Breast epithelium (tissue), 4 donors: ENCODE measurements at places on chromosomes 13 and 19. TPM values are rescaled to one million over a fixed set of nuclear protein-coding genes. Genes with fewer than 3 reads are reported as not detected.
A peak's percentile ranks its signal among the peaks of the same experiment; 100 is the strongest.

The PLD3 gene
- total RNA-seq: 473 TPM

The HSH2D gene
- 5.7 TPM for total RNA-seq

The ZSCAN1 gene
- total RNA-seq: not detected

The CUL4A gene
- total RNA-seq: 108 TPM

GRCh38 chr13:44629465-44630183 is 53.5 kb upstream of the TSC22D1 start:
- no peak for DNase-seq
- H3K4me1 ChIP-seq: no peaks in the 10 kb centered on the region
- H3K27ac ChIP-seq: no peak overlapping the region

GRCh38 chr19:7901337-7901736 is 2.3 kb upstream of the MAP2K7 start:
- H3K27ac ChIP-seq: peak overlapping the region; percentile 62
- H3K27me3 ChIP-seq: no peaks in the 10 kb centered on the region
- peaks cover 18% of the 10 kb centered on the region for H3K4me1 ChIP-seq
- H3K36me3 ChIP-seq: no peaks in the 10 kb centered on the region
- H3K4me3 ChIP-seq: no peak overlapping the region
- no peak for DNase-seq

DNA sequence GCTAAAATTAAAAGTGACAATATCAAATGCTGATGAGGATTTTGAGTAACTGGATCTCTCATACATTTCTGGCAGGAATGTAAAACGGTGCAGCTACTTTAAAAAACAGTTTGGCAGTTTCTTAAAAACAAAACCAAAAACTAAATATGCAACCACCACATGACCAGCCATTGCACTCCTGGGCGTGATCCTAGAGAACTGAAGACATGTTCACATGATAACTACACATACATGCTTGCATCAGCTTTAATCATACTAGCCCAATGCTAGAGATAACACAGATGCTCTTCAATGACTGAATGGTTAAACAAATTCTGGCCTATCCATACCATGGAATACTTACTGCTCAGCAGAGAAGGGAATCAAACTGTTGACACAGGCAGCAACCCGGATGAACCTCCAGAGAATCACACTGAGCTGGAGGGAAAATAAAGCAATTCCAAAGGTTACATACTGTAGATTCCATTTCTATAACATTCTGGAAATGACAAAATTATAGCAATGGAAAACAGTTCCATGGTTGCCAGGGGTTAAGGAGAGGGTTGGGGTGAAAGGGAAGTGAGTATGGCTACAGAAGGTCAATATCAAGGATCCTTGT is 25.5 kb upstream of the NAXD start:
- no peaks in the 10 kb centered on the region for H3K27me3 ChIP-seq
- H3K36me3 ChIP-seq: no peaks in the 10 kb centered on the region
- H3K4me3 ChIP-seq: no peak overlapping the region
- no peaks in the 10 kb centered on the region for H3K4me1 ChIP-seq
- peak overlapping the region; percentile 22 for H3K27ac ChIP-seq
- no peak for DNase-seq

GRCh38 chr13:95295026-95295425 is 6.2 kb downstream of the ABCC4 start:
- H3K36me3 ChIP-seq: no peaks in the 10 kb centered on the region
- H3K27ac ChIP-seq: no peak overlapping the region
- H3K4me1 ChIP-seq: no peaks in the 10 kb centered on the region
- no peak for DNase-seq

- H3K27me3 ChIP-seq: peaks cover 14% of the 10 kb centered on the region
- no peaks in the 10 kb centered on the region for H3K4me1 ChIP-seq
- H3K4me3 ChIP-seq: no peak overlapping the region
- H3K27ac ChIP-seq: no peak overlapping the region
- no peaks in the 10 kb centered on the region for H3K36me3 ChIP-seq
Measured at GRCh38 chr19:30268601-30269000, 103.6 kb upstream of the ZNF536 start.

DNA sequence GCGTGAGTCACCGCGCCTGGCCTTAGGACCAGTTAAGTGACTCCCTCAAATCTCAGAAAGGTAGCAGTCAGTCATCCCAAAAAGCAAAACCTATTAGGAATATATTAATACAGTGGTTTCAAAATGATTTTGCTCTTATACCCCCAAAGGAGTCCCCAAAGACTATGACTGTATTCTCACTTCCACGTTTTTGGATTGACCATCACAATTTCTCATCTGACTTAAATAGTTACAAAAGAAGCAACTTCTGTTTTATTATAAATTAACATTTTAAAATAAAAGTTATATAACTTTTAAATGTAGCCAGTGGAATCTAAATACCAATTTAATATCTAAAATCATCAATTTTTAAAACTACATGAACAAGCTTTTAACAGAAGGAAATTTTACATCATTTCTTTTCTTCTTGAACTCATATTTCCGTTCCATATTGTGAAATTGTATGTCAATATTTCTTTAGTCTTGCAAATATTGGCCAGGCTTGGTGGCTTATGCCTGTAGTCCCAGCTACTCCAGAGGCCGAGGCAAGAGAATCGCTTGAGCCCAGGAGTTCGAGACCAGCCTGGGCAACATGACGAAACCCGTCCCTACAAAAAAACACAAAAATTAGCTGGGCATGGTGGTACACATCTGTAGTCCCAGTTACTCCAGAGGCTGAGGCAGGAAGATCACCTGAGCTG is 1.5 kb upstream of the SPART start:
- no peaks in the 10 kb centered on the region for H3K4me1 ChIP-seq
- peak overlapping the region; percentile 99 for H3K27ac ChIP-seq
- no peak overlapping the region for H3K4me3 ChIP-seq

DNA sequence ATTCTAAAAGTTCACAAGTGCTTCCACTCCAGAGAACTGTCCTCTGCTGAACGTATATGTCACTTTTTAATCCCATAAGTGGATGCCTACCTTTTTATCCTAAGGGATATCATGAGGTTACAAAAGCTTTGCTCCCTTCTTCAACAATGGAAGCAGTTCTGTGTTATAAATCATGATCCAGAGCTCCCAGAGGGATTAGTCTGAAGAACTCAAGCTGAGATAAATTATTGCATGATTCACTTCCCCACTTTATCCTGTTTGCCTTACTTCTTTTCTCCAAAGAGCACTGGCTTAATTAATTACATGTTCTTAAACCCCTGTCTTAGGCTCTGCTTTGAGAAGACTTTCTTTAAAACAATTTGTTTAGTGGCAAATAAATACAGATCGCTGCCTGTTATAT is 246.7 kb downstream of the PCDH17 start:
- no peaks in the 10 kb centered on the region for H3K4me1 ChIP-seq
- H3K27ac ChIP-seq: no peak overlapping the region
- no peak overlapping the region for H3K4me3 ChIP-seq
- H3K27me3 ChIP-seq: no peaks in the 10 kb centered on the region
- H3K36me3 ChIP-seq: no peaks in the 10 kb centered on the region
